Prostate gland (tissue), 2 donors: ENCODE measurements at places on chromosomes 5 and 9. TPM values are rescaled to one million over a fixed set of nuclear protein-coding genes. Genes with fewer than 3 reads are reported as not detected.

The TENT4A gene
- total RNA-seq, result 12.9 TPM

GRCh38 chr9:128244837-128245231, 31.0 kb downstream of the GOLGA2 start:
- no peak for DNase-seq

The ADGRD2 gene
- 1.0 TPM for total RNA-seq

GRCh38 chr5:98463676-98464075, 309.8 kb upstream of the RGMB start:
- no peak for DNase-seq

DNA sequence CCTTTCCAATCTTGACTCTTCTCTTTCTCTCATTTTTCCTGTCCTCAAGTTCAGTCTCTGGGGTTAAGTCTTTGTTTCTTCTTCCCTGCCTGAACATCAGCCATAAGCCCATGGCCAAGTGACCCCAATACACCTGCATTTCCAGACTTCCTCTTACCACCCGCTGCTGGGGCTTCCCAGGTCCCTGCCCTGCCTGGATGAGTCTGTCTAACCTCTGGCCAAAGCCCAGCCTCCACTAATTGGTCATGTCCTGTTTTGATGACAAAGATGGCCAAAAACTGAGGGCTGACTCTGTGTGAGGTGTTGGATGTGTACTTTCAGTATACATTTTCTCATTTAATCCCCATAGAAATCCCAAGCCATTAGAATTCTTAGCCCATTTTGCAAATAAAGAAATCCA, 47.3 kb downstream of the SH3TC2 start:
- DNase-seq, result no peak

The ZNF879 gene
- total RNA-seq, result 6.6 TPM

GRCh38 chr5:144191998-144192397, 21.3 kb downstream of the KCTD16 start:
- no peak for DNase-seq

DNA sequence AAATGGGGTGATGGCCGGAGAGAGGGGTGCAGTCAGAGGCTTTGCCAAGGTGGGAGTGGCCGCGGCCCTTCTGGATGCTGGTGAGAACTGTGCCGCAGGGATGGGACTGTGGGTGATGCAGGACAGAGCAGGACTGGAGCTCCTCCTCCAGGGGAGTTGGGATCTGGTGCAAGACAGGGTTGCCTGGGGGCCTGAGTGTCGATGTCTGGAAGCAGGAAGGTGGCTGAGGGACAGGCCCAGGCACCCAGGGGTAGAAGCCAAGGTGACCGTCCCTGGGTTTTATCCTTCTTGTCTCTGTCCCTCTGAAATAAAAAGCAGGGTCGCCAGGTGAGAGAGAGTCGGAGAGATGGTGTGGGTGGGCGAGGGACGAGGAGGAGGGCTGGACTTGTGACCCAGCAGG, 89.1 kb upstream of the IER5L start:
- no peak for DNase-seq

DNA sequence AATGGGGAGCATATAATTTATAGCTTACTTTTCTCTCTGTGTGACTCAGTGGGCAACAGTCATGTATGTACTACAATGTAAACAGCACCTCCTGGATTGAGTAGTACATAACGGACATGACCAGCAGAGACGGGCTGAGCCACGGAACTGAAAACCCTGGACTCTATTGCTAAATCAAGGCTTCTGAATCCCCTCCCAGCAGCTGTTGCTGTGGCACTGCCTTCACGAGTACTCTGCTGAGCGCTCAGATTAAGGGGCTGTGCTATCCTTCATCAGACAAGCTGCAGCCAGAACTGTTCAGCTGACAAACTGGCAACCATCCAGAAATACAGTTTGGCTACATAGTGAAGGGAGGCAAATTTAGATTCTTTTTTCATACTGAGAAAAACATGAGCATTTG, 131.3 kb upstream of the CCDC180 start:
- DNase-seq, result no peak

The TMEFF1 gene
- 2.7 TPM for total RNA-seq

DNA sequence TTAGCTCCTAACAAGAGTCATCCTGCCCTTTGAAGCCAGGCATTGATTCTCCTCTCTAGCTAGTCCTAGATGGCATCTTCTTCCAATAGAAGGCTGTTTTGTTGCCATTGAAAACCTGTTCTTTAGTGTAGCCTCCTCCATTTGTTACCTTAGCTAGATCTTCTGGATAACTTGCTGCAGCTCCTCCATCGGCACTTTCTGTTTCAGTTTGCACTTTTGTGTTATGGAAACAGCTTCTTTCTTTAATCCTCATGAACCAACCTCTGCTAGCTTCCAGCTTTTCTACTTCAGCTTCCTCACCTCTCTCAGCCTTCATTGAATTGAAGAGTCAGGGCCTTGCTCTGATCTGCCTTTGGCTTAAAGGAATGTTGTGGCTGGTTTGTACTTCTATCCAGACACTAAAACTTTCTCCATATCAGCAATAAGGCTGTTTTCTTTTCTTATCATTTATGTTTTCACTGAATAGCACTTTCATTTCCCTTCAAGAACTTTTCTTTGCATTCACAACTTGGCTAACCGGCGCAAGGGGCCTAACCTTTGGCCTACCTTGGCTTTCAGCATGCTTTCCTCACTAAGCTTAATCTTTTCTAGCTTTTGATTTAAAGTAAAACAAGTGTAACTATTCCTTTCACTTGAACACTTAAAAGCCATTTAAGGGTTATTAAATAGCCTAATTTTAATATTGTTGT, 166.5 kb upstream of the SLC12A2 start:
- no peak for DNase-seq

GRCh38 chr9:31637265-31637664, 747.2 kb upstream of the ACO1 start:
- DNase-seq, result no peak

GRCh38 chr9:26524267-26524666, 368.3 kb downstream of the CAAP1 start:
- peak; percentile 90 for DNase-seq

DNA sequence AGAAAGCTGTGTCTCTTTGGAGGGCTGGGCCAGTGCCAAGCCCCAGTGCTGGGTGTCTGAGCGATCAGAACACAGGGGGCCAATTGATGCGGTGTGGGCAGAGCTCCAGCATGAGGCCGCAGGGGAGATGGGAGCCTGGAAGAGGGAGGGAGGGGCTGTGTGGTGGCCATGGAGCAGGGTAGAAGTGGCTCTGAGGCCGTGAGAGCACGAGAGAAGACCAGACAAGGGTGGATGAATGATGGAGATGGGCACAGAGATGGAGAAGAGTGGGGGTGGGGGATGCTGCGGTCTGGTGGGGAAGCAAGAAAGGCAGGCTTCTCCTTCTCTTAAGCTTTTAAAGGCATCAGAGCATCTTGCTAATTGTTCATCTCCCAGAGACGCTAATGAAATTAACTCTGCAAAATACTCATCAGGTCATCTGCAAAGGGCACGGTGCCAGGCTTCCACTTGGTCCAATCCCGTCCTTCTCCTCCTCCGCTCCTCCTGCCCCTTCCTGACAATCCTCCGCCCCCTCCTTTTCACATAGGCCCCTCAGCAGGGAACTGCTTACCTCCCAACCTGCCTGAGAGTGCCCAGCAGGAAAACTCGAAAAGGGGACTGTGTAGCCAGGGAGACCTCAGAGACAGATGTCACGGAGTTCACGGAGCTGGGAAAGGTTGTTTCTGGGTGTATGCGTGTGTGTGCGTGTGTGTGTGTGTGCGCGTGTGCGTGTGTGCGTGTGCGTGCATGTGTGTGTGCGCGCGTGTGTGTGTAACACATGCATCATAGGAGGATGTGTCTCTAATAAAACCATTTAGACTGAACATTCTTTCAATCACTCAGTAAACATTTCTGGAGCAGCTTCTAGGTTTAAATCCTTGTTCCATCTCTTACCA, 7.1 kb upstream of the UNC5A start:
- no peak for DNase-seq

The PITX1 gene
- total RNA-seq, result 6.8 TPM

- DNase-seq, result no peak
Observed at GRCh38 chr5:77751328-77752023, 24.7 kb downstream of the TBCA start.

GRCh38 chr5:29307478-29307877, 1886.0 kb upstream of the CDH6 start:
- no peak for DNase-seq

DNA sequence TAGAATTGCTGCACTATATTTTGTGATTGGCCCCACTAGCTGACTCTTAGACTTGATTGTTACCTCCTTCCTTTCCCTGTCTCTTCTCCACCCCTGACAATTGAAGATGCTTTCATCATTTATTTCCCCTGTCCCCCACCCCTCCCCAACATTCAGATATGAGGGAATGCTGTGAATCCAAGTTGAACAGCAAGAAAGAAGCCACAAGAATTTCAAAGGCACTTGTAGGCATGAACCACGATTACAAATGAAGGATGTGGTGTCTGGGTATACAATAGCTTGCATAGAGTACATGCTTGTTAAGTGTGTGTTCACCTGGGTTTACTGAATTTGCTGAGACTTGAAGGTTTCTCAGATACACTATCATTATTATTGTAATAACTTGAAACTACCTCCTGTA, 78.3 kb upstream of the TRIO start:
- no peak for DNase-seq

The HMGCS1 gene
- 15.5 TPM for total RNA-seq

The ABCA2 gene
- total RNA-seq, result 79.1 TPM

- no peak for DNase-seq
Observed at GRCh38 chr5:134911285-134912206, 6.6 kb downstream of the PCBD2 start.

DNA sequence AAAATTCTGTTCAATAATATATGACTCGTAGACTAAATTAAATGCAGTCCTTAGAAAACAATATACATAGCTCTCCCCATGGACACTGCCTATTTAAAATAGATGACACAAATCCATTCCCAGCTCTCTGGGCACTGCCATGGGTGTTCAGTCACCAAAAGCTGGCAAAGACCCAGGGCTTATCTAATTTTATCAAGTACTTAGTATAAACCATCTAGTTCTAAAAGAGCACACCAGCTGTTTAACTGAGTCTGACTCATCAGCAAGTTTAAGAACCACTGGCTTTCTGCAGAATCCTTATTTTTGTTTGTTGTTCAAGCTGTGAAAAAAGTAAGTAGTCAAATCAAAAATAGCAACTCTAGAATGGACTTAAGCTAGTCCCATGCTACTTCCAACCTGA, 107.6 kb downstream of the PLPP1 start:
- DNase-seq, result no peak

The ZNF189 gene
- 31.4 TPM for total RNA-seq

- DNase-seq, result no peak
Observed at GRCh38 chr9:85994191-85994590, 53.2 kb downstream of the NAA35 start.

GRCh38 chr9:123544007-123544827, 188.2 kb downstream of the CRB2 start:
- no peak for DNase-seq

The ZNF658 gene
- 7.4 TPM for total RNA-seq

The IFT74 gene
- total RNA-seq, result 15.1 TPM

- no peak for DNase-seq
Observed at GRCh38 chr9:126198854-126199253, 127.8 kb upstream of the MVB12B start.

GRCh38 chr9:120358877-120359276, 221.1 kb downstream of the CDK5RAP2 start:
- no peak for DNase-seq

- no peak for DNase-seq
Observed at GRCh38 chr5:173496883-173497255, 119.6 kb downstream of the BOD1 start.

- no peak for DNase-seq
Observed at GRCh38 chr5:151779531-151780125, 7.9 kb downstream of the G3BP1 start.

DNA sequence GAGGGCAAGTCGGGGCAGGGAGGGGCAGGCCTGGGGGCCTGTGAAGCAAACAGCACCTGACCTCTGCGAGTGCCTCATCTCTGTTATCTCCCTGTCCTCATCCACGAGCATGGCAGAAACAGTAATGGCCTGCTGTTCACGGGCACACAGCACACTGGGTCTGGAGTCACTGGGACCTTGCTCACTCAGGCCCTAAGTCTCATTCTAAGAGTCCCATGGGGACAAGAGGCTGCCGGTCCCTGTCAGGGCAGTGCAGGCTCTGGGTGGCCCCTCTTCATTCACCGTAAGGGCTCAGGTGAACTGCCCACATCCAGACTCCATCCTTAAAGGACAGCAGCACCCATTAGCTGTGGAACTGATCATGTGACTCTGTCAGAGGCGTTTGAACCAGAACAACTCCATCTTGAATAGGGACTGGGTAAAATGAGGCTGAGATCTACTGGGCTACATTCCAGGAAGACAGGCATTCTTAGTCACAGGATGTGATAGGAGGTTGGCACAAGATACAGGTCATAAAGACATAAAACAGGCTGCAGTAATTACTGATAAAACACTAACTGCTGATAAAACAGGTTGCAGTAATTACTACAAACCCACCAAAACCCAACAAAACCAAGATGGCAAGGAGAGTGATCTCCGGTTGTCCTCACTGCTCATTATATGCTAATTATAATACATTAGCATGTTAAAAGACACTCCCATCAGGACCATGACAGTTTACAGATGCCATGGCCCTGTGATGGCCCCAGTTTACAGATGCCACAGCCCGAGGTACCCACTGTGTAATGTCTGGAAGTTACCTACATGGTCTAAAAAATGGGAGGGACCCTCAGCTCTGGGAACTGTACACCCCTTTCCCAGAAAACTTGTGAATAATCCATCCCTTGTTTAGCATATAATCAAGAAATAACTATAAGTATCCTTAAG, 28.7 kb downstream of the BICD2 start:
- no peak for DNase-seq

The DHFR gene
- 15.7 TPM for total RNA-seq

- DNase-seq, result no peak
Observed at GRCh38 chr5:158847772-158848171, 251.9 kb downstream of the EBF1 start.

The MSX2 gene
- total RNA-seq, result 7.1 TPM
